ENCODE measurements at places on chromosomes 1 and 21.

GRCh38 chr1:244968471-244968871 is 104.1 kb upstream of the HNRNPU start:
- no peak for DNase-seq

- no peak for DNase-seq
These were observed 86.8 kb downstream of the SMYD3 start for GRCh38 chr1:246420300-246420699.

DNA sequence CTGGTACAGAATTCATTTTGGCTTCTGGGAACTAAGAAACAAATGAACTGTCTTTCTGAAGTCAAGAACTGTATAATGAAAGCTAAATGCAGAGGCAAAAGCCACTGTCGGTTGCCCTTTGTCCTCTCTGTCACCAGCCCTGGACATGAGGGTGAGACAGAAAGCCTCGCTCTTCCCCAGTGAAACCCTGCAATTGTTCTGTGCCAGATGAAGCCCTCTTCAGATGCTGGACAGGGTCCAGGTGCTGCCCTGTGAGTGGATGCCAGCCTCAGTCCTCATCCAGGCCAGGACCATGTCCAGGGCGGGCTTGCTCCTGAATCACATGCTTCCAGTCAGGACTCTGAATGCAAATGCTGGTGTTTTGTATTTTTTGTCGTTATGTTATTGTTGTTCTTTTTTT is 138.7 kb downstream of the RUNX1 start:
- DNase-seq, result no peak

DNA sequence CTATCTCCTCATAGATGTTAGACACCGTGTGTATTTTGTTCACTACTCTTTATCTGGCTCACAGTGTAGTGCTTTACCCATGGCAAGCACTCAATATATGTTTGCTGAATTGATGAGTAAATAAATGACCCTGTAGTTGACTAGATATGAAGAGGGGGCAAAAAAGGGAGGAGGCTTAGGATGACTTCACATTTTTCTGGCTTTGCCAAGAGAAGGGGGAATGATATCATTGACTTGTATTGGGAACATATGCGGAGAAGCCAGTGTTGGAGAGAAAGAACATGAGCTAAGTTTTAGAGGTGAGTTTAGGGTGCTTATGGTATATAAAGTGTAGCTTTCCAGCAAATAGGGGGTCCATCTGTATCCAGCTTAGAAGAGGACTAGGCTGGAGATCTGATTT is 145.5 kb downstream of the TENT5C start:
- DNase-seq, result no peak

- no peak for DNase-seq
These were observed 74.2 kb downstream of the KIRREL1 start for GRCh38 chr1:158067662-158068061.

DNA sequence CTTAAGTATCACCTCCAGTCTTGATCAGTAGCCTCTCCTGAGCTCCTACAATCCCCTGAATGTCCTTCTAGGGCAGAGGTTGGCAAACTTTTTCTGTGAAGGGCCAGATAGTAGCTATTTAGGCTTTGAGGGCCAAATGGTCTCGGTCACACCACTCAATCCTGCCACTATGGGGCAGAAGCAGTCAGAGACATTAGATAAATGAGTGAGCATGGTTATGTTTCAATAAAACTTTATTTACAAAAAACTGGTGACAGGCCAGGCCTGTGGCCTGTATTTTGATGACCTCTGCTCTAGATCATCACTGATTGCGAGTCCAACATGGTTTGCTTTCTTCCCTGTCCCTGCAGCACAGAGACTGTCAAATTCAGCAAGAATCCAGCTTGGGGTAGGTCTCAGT is 36.3 kb downstream of the LRP8 start:
- DNase-seq, result no peak

DNA sequence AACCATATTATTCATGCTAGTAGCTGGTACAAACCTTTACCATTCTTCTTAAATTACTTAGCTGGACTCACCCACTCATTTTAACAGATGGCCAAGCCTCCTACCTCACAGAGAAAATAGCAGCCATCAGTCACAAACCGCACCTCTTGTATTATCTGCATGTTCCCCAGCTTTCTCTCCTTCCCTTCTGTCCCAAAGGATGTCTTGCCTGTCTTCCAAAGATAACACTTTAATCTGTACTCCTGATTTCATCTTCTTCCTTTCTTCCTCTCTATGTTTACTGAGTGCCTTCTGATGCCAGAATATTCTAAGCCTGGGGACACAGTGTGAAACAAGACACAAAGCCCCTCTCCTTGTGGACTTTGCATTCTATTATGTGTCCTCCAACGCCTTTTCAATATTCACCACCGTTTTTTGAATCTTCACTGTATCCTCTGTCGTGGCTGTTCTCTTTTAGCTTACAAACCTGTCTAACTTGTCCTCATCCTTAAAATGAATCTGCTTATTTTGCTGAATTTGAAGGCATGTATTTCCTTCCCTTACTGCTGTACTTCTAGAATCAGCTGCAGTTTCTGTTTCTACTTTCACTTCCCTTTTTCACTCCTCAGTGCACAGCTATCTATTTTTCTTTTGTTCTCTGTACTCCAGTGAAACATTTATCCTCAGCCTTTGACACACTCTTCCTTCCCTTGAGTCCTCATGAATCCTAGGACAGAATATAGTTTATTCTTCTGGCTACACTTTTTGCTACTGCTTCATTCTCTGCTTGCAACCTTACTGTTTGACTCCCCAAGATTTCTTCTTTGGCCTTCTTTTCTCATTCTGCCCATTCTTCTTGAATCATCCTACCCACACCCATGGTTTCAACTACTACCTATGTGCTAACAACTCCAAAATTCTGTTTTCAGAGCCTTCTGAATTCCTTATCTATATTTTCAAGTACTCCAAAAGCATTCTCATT is 216.9 kb upstream of the SAMSN1 start:
- no peak for DNase-seq

- no peak for DNase-seq
These were observed 1.3 kb upstream of the GPATCH4 start for GRCh38 chr1:156602557-156602993.

DNA sequence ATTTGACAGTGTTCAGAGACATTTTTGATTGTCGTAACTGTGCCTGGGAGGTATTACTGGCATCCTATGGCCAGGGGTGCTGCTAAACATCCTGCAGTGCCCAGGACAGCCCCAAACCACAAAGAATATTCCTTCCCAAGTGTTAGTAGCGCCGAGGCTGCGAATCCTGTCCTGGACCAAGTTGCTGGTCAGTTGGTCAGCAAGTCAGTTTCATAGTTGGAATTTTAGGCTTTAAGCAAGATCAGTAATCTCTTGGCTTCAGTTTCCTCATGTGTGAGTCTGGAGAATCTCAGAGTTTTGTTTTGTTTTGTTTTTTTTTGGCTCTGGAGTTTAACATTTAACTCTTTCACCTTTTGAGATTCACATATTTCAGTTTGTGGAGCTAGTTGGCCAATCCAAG is 65.0 kb downstream of the MTR start:
- no peak for DNase-seq

- no peak for DNase-seq
These were observed 39.9 kb downstream of the ITPKB start for GRCh38 chr1:226699166-226699565.

- DNase-seq, result no peak
These were observed 211.1 kb downstream of the ST6GALNAC3 start for GRCh38 chr1:76285578-76286135.

DNA sequence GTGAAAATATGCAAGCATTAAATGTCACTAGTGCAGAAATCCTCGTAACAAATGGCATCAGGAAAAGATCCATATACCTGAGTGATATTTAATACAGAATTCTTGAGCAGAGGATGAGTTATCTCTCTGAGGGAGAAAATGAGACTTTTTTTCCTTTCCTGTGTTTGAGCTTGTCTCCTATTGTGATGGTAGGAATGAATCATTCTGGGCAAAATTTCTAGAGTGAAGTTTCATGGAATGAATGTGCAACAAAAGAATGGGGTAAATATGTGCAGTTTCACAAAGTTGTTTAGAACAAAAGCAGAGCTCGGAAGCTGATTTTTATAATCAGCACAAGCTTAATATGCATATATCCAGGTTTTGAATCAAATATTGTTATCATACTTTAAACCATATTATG is 4.6 kb downstream of the CTPS1 start:
- DNase-seq, result no peak

- no peak for DNase-seq
These were observed 13.9 kb upstream of the PRMT2 start for GRCh38 chr21:46621457-46622182.

DNA sequence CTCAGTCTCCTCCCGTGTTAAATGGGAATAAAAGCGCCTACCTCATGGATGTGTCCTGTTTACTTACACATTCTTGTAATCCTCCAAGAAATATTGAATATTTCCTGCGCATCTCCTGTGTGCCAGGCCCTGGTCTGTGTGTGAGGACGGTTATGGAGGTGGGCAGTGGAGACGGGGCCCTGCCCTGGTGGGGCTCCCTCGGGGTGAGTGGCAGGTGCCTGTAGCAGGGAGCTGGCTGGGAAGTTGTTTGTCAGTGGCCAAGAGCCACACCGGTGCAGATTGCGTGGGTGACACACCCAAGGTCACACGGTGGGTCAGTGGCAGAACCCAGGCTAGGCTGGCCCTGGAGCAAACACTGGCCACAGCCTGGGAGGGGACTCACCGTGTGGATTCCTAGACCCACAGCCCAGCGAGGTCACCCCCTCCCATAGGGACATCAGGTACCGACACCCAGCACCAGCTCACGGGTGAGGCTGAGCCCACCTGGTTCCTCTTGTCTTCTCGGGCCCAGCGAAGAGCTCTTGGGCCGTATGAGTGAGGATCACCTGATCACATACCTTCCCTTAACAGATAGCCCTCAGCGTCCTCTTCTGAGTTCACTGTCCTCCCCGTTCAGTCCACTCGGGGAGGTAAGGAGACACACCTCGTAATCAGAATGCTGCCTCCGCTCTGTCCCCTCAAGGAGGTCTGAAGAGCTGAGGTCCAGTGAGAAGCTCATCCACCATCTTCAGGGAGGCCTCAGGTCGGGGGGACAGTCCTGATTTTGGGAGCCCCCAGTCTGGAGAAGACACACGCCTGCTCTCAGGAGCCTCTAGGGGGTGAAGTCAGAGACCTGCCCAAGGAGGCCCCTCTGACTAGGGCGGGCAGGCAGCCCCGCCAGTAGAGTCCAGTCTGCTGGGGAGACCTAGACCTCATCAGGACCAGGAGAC is 349.6 kb downstream of the MATN1 start:
- no peak for DNase-seq

All from stimulated activated CD4-positive, alpha-beta T cell treated with anti-CD3 and anti-CD28 coated beads, Interleukin-1b, Interleukin-23, amount 100 ng/mL, for 1 hour (primary cell).